ENCODE measurements at places on chromosomes 3 and 15.

DNA sequence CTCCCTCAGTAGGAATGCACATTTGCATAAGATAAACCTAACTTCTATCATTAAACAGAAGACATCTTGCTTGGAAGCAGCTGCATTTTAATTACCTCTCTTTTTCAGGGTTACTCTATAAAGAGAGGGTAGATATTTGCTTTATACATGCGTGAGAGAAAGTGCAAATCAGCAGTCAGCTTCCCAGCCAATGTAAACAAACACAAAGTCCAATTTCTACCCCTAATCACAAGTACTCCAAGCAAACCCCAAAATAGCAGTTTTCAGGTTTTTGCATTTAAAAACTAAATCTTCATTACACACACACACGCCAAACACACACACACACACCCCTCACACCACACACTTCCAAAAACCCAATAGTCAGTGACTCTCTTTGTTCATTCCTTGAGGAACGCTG lies 303.9 kb upstream of the ALCAM start:
- DNase-seq, result peak; percentile 10

- no peak for DNase-seq
Measured at GRCh38 chr15:61534986-61535385, 305.9 kb upstream of the RORA start.

DNA sequence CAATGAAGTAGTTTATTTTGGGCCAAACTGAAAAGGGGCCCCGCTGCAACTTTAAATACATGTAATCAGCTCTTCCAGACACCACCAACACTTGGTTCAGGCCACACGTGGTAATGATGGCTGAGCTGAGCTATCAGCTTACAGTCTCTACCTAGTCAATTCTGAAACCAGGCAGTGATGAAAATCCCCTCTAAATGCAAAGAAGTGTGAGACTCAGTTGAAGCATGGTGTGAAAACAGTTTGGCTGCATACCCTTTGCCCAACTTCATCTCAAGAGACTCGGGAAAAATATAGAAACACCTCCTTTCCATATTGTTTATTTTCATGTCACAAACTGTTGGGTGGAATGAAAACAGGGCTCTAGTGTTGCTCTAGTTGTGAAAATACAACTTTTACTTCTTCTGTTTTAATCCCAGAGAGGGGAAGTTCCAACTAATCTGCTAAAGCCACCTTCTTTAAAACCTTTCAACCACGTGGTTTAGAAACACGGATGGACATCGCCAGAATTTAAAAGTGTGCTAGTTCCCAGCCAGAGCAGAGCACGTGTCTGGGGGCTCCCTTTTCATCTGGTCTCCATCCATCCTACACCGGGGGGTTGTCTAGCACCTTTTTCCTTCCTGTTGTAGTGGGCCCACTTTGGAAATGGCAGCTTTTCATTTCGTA lies 229.1 kb downstream of the EPHB1 start:
- DNase-seq, result no peak

DNA sequence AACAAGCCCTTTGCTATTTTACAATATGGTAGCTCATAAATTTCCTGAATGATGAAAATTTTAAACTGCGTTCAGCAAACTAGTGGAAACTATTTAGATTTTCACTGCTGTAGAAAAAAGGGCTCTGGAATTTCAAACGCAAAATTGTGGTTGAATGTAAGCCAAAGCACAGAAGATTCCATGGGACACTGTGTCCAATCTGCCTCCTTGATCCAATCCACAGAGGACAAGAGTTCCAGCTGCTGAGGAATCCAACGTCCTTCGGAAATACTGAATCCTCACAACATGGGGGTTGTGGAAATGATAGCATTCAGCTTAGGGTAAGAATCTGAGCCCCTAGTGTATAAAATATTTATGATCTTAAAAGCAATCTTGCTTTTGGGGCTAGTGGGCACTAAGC lies 161.0 kb downstream of the PLD1 start:
- no peak for DNase-seq

DNA sequence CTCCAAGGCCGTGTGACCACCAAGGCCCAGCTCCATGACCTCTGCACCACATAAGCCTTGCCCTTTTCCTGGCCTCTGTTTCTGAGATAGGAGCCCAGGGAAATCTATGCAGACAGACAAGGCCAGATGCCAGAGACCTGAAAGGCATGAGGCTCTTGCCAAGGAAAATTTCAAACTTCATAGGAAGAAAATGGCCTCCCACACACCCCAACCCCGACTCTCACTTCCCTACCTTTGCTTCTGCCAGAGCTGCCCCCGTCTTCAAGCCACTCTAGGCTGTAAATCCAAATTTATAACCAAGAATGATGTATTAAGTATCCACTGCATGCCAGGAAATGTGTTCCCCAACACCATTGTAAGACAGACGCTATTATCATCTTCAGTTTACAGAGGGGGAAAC lies 65.5 kb upstream of the HRH1 start:
- no peak for DNase-seq

GRCh38 chr3:152051501-152052404 lies 178.3 kb downstream of the SUCNR1 start:
- DNase-seq, result no peak

All from right kidney (tissue), 9 donors.